ENCODE measurements at places on chromosomes 1 and 21.

- DNase-seq = peak; percentile 85
Observed at GRCh38 chr1:30778154-30778978, 20.8 kb upstream of the LAPTM5 start.

DNA sequence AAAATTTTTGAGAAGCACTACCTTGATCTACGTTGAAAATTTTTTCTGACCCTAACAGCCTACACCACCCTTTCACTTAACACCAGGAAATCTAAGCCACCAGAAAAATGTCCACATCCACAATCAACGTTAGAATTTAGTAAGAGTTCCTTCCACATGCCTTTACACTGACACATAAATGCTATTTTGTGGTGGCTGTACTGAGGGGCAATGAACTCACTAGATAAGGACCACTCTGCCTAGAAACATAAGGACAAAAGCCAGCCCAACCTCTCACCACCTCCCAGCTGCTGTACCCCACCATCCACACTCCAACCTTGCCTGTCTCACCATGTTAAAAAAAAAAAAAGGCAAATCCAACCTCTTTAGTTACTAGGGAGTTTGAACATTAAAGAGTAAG is 29.8 kb downstream of the PARP1 start:
- no peak for DNase-seq

DNA sequence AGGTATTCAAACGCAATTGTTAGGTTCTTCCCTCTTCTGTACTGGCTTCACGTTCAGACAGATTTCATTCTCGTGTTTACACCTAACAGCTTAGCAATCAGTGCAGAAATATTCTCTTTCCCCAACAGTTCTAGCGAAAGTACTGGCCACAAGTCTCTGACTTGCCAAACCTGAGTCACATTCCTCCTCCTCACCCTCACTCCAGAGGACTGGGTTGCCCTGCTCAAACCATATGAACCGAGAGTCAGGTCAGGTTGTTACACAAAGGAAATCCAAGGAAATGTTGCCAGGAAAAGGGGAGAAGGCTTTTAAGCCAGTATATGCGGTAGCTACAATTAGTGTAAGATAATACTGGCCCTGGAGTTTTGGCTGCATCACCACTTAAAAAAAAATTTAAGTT is 282.5 kb downstream of the RGS7 start:
- DNase-seq = no peak

- DNase-seq = no peak
Observed at GRCh38 chr1:229164348-229164747, 106.6 kb upstream of the RAB4A start.

All from fibroblast of skin of abdomen (primary cell).